Caudate nucleus (tissue), 63 donors: ENCODE measurements at places on chromosomes 5 and 9.

DNA sequence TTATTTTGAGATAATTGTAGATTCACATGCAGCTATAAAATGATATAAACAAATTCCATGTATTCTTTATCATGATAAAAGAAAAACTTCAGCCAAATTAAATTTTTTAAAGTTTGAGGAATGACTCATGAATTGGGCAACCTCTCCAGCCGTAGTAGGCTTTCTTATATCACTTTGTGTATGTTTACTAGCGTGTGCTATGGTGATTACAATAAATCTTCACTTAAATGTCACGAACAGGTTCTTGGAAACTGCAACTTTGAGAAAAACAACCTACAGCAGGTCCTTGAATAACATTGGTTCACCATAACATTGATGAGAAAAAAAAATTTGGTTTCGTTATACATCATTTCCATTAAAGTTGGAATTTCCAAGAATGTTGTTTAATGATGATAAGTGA is 730.9 kb upstream of the TYRP1 start:
- no peak for DNase-seq

DNA sequence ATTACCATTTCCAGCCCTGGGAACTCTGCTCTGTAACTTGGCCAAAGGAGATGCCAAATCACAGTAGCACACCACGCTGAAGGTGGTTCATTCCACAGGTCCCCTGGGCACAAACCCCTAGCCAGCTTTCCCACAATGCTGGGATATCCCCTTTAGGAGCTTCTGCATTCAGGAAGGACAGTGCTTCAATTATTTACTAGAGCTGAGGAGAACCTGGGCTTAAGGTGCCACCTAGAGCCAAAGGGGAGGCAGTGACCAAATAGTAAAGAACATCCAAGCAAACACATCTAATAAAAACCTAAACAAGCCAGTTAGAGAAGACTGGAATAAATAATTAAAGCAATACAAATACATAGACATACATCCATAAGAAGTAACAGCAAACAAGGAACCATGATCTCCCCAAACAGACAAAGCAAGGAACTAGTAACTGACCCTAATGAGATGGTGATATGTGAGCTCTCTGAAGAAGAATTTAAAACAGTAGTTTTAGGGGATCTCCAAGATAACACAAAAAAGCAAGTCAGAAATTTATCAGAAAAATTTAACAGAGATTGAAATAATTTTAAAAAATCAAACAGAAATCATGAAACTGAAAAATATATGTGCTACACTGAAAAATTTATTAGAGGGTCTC is 14.6 kb downstream of the KIF4B start:
- DNase-seq = no peak

DNA sequence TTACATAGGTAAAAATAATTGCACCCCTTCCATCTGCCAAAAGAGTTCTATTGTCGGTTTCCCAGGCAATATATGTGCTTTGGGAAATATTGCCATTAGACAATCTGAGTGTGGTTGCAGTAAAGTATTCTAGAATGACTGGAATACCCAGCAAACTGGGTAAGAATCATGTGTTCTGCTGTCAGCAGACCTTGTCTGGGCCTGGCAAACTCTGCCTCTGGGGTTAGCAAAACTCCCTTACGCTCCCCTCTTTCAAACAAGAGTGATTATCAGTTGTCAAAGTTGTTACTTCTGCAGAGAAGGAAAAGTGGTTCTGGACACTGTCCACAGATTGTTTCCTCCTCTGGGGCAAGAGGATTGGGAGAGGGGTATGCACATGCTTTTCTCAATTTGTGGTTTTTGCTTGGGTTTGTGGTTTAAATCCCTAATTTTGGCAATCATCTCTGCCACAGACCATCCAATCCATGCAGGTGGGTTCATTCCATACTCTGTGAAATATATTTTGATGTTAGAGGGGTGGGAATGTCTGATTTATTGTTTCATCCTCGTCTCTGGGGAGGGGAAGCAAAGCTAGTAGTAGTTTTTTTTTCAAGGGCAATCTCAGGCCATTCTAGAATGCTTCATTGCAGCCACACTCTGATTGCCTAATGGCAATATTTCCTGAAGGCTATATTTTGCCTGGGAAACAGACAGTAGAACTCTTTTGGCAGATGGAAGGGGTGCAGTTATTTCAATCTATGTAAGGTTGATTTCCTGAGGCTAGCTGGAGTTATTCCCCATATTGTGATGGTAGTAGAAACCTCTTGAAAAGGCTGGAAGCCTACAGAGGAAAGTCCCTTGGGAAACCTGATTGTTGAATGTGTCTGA is 24.0 kb upstream of the TNFSF15 start:
- no peak for DNase-seq

DNA sequence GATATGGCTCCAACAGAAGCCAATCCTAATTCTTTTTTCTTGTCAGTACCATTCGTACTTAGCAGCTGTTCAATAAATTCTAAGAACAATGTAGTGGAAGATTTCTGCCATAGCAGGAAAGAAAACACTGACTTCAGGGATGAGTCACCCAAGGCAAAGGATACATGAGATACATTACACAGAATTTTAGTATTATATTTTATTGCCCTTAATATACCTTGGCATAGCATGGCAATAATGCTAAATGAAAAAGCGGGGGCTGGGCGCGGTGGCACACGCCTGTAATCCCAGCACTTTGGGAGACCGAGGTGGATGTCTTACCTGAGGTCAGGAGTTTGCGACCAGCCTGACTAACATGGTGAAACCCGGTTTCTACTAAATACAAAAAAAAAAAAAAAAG is 619.1 kb upstream of the DAB2 start:
- DNase-seq = no peak

GRCh38 chr9:9904041-9904440 is 708.8 kb downstream of the PTPRD start:
- DNase-seq = no peak

DNA sequence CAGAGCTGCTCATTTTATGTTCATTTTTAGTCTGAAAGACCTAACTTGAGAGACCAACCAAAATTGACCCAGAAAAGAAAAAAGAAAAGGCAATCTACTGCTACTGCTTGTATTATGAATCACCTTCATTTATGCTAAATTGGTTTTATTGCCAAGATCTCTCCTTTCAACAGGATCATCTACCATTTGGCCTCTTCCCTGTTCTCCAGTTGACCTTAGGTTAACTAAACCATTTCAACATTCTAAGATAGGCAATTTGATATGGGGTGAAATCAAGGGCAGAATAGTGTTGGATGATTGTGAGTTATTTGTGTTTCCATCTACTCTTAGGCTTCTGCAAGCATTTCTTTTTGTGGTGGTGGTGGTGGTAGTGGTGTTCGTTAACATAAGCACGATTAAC is 48.3 kb upstream of the POU4F3 start:
- no peak for DNase-seq
